ENCODE measurements at places on chromosomes 5 and 9.

DNA sequence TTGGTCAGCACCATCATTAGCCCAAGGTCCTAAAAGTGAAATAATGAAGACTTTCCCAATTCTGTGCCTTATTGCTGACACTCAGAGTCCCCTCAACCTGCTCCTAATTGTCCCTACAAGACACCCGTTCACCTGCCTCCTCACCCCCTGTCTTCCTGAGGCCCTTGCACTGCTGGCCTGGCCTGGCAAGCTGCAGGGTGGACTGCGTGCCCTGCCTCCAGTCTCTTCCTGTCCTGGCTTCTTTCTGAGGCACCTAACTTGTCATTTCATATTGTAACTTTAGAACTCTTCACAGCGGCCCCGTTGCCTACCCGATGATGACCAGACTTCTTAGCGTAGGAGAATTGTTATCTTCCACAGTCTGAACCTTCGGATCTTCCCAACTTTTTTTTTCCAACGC is 153.9 kb downstream of the SMARCA2 start:
- DNase-seq, result no peak

GRCh38 chr5:749101-749670 is 35.3 kb downstream of the ZDHHC11B start:
- no peak for DNase-seq

DNA sequence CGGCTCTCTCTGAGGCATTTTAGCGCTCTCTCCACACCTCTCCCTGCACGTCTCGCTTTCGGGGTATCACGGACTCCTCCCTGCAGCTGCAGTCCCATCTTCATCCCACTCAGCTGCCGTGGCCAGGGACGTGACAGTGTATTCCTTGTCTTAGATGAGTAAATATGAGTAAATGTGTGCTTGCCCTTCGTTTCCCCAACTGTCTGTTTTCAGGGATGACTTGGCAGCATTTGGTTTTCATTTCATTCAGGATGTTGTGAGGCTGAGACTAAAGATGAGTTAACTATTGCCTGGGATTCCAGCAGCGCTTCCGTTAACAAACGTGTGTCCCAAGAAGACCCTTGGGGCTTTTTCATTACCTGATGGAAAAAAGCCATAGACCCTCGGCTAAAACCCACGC is 29.5 kb downstream of the GDNF start:
- DNase-seq, result no peak

DNA sequence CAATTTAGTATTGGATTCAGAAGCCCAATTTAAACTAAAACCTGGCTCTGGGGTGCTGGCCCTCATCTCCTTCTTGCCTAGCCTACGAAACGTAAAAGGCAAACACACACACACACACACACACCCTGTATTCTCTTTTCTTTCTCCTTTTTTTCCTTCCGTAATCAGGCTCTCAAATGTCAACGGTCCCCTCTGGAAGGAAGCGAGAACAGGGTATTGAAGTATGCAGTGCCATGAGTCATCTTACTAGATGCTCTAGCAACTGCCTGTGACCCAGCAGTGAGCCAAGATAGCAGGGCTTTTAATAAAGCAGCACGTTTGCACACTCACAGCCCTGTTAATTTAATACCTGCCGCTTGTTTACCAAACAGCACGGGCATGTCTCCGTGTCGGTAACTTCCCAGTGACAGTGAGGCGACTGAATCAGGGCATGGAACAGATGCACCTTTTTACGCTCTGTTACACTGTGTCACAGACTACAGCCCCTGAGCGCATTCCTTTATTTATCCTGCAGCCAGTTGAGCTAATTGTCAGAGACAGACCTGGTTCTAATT is 243.8 kb downstream of the BNC2 start:
- DNase-seq, result peak; percentile 77

DNA sequence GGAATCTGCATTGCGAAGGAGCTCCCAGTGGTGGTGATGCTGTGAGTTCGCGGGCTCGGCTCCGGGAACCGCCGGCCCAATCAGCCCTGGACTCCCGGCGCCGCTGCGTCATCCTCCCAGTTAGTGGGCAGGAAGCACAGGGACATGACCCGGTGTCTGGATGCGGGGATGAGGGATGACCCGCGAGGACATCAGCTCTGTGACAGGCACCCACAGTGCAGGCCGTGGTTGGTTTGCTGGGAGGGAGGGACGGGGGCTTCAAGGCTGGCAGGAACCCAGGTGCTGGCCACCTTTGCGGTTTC is 996 bp downstream of the NXNL2 start:
- DNase-seq, result no peak

GRCh38 chr9:9498846-9499245 is 1114.0 kb downstream of the PTPRD start:
- DNase-seq, result no peak

GRCh38 chr5:32777733-32778132 is 66.6 kb downstream of the NPR3 start:
- no peak for DNase-seq

- DNase-seq, result no peak
These were observed at the start of gene TCF7 for GRCh38 chr5:134113902-134114875. TSS of gene TCF7 (plus strand) at chr5:134114681. CDS start at chr5:134114907, 226 bp downstream.

- DNase-seq, result no peak
These were observed 353.4 kb upstream of the PANK3 start for GRCh38 chr5:168932400-168933189.

DNA sequence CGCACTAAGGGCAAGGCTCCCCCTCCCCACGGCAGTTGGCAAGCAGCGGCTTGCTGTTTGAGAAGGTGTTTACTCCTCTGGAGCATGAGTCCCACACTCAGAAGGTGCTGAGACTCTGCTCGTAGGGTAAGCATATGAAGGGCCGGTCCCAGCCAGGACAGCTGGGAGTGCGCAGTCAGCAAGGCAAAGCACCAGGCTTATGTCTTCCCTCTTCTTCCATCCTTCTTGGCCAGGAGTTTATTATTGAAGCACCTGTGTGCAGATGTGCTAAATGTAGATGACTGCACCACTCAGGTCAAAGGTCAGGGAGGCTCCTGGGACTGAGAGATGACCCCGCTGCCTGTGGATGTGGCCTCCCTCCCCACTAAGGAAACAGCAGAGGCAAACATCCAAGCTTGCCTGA is 27.0 kb upstream of the CDKN2AIPNL start:
- DNase-seq, result no peak

- no peak for DNase-seq
These were observed 153.8 kb downstream of the CEMIP2 start for GRCh38 chr9:71614409-71615010.

DNA sequence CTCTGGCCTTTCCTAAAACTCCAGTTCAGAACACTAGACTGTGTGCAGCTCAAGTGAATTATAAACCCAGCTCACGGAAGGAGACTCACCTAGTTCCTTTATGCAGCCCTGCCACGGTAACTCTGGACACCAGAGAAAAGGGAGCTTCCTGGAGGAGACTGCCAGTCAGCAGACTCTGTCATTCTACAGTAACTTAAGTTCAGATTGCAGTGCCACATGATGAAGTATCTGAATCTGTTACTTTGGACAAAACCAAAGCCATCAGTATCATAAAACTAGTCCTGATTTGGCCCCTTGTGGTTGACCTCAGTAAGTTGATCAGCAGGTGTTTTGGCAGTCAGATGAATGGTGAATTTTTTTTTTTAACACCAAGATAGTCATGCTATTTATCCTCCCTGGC is 2.7 kb downstream of the MTRR start:
- DNase-seq, result no peak

DNA sequence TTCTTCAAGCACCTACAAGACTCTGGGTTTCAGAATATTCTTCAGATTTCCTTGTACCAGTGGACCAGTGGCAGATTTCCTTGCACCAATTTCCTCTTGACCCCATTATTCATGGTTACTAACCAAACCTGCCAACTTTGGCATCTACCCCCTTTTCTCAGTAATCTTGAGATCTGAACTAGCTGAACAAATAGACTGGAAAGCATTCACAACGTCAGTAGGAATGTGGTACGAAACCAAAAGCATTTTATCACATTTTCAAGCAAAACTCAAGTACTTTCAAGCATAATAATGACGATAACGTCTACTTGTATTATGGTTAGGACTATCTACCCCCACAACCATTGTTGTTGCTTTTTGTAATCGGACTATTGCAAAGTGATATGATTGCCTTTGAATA is 1217.3 kb downstream of the PTPRD start:
- no peak for DNase-seq

DNA sequence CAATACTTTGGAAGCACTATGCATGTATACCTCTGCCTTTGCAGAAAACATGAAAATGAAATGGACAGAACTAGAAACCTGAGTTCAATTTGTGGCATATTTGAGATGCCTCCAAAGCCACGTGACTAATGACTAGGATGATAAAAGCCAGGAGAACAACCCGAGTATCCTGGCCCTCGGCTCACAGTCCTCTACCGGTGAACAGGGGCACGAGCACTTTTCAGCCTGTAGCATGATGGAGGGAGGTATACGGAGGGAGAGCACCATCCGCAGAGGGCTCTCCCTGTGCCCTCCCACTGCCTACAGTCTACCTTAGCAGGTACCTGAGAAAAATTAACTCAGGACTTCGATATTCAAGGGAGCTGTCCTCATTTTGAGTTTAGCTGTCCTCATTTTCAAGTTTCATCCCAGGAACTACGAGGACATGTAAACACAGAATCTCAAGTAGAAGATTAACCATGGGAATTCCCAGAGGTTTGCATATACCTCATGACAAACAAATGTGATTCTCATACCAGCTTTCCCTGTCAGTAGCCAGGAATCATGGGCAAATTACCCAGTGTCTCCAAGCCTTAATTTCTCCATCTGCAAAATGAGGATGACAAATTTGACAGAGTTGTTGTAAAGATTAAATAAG is 249.3 kb downstream of the DNAH5 start:
- no peak for DNase-seq

GRCh38 chr9:122446819-122447484 is 30.8 kb downstream of the OR1J1 start:
- DNase-seq, result no peak

GRCh38 chr9:91533382-91533781 is 109.8 kb upstream of the NFIL3 start:
- no peak for DNase-seq

GRCh38 chr5:128633901-128634300 is 95.9 kb upstream of the FBN2 start:
- no peak for DNase-seq

GRCh38 chr5:143445776-143446175 is 42.3 kb upstream of the NR3C1 start:
- no peak for DNase-seq

DNA sequence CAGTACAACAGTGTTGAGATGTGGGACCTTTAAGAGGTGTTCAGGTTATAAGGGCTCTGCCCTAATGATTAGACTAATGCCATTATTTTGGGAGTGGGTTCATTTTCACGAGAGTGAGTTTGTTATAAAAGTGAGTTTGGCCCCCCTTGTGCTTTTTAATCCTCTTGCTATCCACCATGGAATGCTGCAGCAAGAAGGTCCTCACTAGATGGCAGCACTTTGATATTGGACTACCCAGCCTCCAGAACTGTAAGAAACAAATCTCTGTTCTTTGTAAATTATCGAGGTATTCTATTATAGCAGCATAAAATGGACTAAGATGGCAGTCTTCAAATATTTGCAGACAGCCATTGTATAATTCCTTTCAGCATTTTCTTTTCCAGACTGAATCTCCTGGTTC is 212.4 kb downstream of the LRRC70 start:
- no peak for DNase-seq

DNA sequence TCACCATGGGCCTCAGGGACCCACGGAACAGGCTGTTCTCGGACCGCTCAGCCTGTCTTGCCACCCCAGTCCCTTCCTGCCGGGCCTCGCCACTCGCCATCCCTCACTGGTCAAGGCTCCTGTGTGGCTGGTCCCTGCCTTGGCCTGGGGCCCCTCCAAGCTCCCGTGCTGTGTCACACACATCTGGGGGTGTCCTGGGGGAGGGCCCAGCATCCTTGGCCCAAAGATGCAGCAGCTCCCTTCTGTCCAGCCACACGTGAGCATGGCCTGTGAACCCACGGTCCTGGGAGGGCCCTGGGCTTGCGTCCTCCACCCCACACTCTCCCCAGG is 425 bp upstream of the EGFL7 start:
- no peak for DNase-seq

GRCh38 chr9:21812415-21812814 is 10.0 kb downstream of the MTAP start:
- DNase-seq, result no peak

- no peak for DNase-seq
These were observed 126.7 kb downstream of the GRIA1 start for GRCh38 chr5:153617190-153617589.

DNA sequence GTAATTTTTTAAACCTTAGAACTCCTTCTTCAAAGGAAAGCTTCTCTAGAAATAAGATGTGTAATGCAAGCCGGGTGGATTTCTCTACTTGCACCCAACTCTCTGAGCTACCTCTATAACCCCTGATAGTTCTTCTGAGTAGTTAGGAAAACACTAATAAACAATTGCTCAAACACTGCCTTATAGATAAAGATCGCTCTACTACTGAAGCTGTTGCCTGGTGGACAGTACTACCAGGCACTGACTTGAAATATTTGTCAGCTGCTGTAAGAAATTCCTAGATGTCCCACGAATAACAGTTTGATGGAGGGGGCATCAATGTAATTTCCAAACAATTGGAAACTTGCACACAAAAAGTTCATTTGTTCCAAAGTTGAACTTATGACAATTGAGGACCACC is 42.0 kb downstream of the NR3C1 start:
- DNase-seq, result no peak

DNA sequence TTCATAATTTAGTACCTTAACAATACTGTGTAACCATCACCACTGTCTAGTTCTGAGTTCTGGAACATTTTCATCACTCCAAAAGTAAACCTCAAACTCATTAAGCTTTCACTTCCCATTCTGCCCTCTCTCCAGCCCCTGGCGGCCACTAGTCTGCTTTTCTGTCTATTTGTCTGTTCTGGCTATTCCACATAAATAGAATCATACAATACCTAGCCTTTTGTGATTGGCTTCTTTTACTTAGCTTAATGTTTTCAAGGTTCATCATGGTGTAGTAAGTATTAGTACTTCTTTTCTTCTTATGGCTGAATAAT is 138.7 kb downstream of the RAPGEF6 start:
- no peak for DNase-seq

- no peak for DNase-seq
These were observed 82.1 kb downstream of the LMX1B start for GRCh38 chr9:126695701-126696400.

DNA sequence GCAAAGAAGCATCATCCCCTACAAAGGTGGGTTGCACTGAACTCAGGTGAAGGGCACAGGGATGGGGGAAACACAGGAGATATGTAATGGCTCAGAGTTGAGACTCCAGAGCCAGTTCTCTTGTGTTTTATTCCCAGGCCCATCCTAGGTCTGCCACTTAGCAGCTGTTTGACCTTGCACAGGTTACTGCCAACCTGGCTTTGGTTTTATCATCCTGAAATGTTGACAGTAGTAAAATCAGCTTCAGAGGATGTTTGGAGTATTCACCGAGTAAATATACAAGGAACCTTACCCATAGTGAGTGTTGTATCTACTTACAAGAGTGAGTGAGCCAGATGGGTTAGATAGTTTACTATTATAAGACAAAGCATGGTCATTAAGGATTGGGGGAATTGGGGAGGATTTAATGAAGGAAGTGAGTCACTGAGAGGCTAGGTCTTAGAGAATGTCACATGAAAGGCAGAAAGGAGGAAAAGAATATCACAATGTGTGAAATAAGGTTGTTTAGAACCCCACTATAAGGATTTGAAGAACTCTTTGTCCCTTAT is 141.3 kb downstream of the MAN2A1 start:
- no peak for DNase-seq
